ENCODE measurements at places on chromosomes 4 and X. TPM values are rescaled to one million over a fixed set of nuclear protein-coding genes. Genes with fewer than 3 reads are reported as not detected.

DNA sequence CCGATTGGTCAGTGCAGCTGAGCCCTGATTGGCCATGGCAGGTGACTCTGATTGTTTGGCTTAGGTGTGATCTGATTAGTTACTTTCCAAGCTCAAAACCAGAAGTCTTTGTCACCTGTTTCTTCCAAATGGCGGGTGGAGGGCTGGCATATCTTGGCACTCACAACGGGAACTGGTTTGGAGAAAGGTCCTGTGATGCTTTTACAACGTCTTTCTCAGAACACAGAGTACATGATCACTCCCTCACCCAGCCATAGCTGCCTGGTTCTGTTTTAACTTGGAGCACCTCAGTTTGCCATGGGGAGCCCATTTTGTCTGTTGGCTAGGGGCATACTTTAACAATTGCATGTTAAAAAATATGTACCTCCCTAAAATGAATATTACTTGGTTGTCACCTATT, 13.0 kb upstream of the XK start:
- DNase-seq: no peak

- no peak for DNase-seq
Measured at GRCh38 chr4:567457-568350, 8.4 kb downstream of the TMEM271 start.

The EPGN gene
- not detected for total RNA-seq

The CYSLTR1 gene
- 6.8 TPM for total RNA-seq

Measured in posterior vena cava (tissue), 2 donors.